ENCODE measurements at places on chromosomes 16 and 17.
A peak's percentile ranks its signal among the peaks of the same experiment; 100 is the strongest.

GRCh38 chr17:72122765-72123529 is 2.1 kb downstream of the SOX9 start:
- no peak for DNase-seq

DNA sequence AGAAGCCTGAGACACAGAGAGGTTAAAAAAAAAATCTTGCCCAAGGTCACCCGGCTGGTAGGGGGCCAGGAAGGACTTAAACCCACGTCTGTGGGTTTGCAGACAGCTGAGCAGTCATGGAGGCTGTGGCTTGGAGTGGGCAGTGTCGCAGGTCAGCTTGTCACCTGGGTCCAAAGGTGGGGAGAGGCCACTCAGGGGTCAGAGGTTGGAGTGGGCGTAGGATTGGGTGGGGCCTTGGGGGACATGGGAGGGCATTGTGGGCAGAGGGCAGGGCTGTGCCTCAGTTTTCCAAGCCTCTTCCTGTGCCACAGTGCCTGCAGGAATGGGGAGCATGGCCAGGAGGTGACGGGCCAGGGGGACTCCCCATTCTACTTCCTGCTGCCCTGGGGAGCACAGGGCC is 2.0 kb upstream of the NDRG4 start:
- DNase-seq: no peak

DNA sequence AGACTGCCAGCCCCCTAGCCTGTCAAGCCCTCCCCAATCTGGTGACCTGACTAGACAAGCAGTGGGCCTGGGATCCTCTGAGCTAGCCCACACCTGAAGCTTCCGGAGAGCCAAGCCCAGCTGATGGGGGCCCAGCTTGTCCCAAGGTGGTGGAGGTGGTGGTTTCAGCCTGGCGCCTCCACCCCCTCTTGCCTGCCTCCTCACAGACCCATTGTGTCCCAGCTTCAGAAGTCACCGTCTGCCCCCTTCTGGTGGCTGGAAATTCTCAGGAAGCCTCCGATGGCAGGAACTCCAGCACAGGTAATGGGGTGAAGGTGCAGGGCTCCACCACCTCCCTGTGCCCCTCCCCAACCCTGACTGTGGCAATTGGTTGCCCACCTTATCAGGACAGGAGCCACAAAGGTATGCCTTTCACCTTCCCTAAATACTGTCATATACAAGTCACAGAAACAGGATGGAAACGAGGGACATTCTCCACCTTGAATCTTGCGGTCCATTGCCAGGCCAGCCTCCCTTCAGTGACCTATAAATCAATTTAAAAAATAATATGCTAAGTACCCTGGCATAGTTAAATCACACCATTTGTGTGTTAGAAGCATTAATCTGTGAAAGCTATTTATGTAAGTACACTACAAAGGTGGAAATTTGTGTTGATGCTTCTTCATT is 66.0 kb upstream of the ZNF423 start:
- DNase-seq: peak; percentile 58

- DNase-seq: no peak
These were observed 4.7 kb upstream of the CMTR2 start for GRCh38 chr16:71293919-71294318.

- DNase-seq: no peak
These were observed 11.4 kb downstream of the SLC7A6 start for GRCh38 chr16:68275611-68276191.

DNA sequence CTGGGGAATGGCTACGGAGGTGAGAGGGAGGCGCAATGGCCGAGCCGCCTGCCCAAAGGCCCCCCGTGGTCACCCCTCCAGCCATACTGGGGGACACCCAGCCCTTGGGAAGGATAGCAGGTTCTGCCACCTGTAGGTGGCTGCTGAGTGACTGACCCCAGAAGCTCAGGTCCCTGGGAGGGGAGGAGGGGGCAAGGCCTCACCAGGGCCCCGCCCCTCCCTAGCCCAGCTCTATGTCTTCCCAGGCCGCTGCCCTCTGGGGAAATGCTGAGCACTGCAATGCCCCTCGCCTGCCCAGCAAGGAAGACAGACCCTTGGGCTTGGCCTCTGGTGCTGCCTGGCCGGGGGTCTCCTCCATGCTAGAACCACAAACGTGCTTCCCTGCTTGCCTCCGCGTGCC is 11.4 kb upstream of the CLDN9 start:
- DNase-seq: no peak

Data from kidney glomerular epithelial cell (primary cell).